ENCODE measurements at places on chromosomes 3 and 15. TPM values are rescaled to one million over a fixed set of nuclear protein-coding genes. Genes with fewer than 3 reads are reported as not detected.

Gene BTBD1
- 63.8 TPM for total RNA-seq

Gene SI
- not detected for total RNA-seq

Gene ACKR2
- total RNA-seq, result 0.77 TPM

Gene KAT2B
- 143 TPM for total RNA-seq

DNA sequence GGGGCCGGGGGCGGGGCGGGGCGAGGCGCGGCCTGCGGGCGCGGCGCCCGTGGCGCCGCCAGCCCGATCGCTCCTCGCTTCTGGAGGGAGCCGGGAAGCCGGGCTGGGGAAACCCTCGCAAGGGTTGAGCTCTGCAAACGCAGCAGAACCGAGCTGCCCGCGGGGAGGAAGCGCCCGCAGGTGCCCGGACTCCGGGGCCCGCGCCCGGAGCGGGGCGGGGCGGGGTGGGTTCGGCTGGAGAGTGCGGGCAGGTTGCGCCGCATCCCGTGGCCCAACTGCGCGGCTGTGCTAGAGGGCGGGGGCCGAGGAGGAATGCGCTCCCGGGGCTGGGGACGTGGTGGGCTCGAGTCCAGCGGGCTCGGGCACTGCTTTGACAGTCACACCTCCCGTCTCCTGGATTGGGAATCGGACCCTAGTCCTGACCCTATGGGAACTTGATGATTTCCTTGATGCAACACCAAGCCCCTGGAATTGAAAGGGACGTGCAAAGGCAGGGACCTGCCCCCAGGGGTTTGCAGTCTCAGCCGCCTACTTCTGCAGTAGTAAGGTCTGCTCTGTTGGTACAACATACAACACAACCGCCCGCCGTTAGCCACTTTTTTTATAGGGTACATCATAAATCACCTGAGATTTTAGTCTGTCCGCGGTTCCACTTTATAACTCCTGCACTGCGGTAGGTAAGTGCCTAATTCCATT lies 34.3 kb downstream of the ZBTB38 start:
- ATAC-seq, result peak; percentile 73

Gene TM4SF1
- total RNA-seq, result 0.32 TPM

DNA sequence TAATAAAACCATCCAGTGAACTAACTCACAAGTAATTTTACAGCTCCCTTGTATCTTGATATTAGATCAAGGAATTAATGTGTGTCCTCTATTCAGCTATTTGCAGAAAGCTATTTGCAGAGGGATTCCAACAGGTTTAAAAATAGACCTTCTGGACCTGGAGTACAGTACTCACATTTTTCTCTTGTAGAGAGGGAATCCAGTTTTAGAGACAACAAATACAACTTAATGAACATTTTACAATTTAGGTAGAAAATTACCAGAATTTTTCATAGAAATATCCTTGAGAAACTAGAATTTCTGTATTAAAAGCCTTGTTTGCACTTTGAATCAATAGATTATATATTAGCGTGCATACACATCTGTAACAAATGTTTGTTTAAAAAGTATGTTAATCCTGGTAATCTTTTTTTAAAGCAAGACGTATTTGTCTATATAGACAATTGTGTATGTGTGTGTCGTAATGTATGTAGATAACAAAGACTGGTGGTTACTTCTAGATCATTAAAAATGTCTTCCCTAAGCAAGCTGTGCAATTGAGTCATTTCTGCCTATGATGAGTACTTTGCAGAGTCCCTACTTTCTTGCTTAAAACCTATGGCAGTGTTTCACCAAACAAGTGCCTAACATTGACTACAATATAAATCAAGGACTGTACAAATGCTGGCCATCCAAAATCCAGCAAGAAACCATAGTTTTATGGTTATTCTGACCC lies 57.9 kb downstream of the PPP2R3A start:
- no peak for ATAC-seq

DNA sequence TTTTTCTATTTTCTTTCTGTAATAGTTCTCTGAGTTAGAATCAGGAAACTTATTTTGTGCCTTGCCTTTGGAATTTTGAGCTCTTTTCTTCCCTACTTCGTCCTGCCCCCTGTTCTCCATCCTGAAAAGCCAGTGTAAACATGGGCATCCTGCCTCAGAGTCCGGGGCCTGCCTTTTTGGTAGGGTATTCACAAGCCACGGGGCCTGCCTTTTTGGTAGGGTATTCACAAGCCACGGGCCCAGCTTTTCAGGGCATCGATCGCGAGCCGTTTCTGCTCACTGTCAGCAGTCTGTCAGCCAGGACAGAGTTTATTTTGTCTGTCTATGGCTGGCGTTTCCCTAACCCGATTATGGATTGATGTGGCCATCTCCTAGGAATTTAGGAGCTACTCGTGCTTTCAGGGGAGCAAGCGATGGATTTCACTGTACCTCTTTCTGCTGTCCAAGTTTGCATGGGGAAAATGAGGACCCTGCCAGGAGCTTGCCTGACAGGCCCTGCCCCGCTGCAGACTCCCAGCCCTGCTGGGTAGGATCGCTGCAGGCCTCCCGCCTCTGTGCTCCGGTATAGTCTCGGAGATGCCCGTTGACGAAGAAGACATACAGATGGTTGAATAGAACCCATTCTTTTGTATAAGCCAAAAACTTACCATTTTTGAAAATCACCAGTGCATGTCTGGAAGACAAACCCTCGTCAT lies 12.8 kb downstream of the SYNM start:
- ATAC-seq, result no peak

GRCh38 chr15:52093539-52094510 lies 18.8 kb downstream of the BCL2L10 start:
- ATAC-seq, result no peak

- ATAC-seq, result no peak
Measured at GRCh38 chr3:36852071-36852470, 87.7 kb upstream of the DCLK3 start.

Gene GOLGA8O
- not detected for total RNA-seq

- ATAC-seq, result peak; percentile 28
Measured at GRCh38 chr3:170352936-170353335, 4.6 kb upstream of the SKIL start.

DNA sequence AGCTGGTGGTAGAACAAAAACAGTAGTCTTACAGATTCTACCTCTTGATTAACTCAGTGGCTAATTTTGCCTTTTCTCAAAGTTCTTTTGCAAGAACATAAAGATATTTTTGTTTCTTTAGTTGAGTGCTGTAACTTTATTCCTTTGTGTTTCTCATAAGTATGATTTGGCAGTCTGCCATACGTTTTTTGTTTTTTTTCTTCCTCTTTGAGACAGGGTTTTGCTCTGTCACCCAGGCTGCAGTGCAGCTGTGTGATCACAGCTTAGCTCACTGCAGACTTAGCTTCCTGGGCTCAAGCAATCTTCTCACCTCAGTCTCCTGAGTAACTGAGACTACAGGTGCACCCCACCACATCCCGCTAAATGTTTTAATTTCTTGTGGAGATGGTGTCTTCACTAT lies 22.4 kb downstream of the B3GNT5 start:
- no peak for ATAC-seq

Gene TOP2B
- 85.9 TPM for total RNA-seq

Gene TIMP4
- total RNA-seq, result not detected

DNA sequence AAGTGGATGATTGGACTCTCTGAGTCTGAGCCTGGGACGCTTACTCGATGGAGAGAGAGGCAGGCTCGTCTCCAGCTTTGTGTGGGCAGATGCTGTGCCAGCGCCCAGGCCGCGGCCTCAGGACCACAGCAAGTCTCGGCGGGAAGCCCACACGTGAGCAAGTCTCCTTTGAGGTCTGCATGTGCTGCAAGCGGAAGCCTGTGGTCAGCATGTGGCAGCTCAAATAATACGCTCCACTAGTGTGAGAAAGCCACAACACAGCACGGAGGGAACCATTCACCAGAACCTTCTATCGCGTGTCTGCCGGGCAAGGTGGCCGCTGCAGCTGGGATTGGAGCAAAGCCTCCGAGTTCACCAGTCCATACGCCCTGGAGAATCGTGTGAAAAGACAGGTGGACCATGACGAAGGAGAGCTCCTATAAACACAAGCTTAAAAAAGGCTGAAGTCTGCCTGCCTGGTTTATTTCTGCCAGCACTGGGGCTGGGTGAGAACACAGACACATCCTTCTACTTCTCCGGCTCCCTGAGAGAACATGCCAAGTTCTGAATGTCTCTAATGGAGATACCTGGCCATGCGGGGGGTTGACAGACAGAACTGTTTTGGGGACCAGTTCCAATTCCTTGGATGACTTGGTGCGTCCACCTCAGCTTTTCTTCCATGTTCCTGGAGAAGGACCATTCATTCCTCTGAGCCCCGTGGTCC lies 82.0 kb upstream of the LRIG1 start:
- peak; percentile 56 for ATAC-seq

GRCh38 chr3:53140847-53141845 lies 10.9 kb upstream of the RFT1 start:
- peak; percentile 89 for ATAC-seq

DNA sequence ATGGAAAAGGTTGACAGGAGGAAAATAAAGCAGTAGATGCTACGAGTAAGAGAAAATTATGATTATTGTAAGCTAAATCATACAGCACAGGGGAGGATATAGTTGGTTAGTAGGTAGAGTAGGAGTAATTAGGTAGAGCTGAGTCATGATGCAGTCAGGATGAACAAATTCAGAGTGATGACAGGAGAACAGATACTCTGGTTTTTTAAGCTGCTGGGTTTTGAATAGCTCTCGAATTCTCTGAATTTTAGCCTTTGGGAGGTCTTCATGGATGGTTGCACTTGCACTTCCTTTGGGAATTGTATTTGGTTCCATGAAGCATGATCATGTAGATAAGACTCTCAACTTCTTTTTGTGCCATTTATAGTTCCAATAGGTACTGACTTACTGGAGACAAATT lies 96.2 kb downstream of the ECT2 start:
- peak; percentile 74 for ATAC-seq

DNA sequence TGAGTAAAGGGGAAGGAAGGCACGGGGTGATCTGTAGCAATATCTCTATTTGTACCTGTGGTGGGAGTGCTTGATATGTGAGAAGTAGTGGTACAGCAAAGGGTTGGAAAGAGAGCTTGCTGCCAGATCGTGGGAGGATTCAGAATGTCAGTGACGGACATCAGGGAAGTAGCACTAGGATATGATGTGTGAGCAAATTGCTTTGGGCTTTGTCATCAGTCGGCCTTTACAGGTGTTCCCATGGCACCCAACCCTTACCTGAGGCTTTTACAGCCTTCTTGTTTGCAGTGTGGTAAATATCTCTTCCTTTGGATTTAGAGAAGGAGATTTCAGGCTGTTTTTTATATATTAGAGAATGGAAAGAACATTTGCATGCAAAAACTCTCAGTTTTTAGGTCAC lies 29.8 kb downstream of the IL1RAP start:
- no peak for ATAC-seq

Gene TPRG1
- total RNA-seq, result 14.7 TPM

Gene SLC27A2
- 41.7 TPM for total RNA-seq

GRCh38 chr15:44735482-44736180 lies 697 bp upstream of the TRIM69 start:
- peak; percentile 71 for ATAC-seq

- ATAC-seq, result peak; percentile 13
Measured at GRCh38 chr15:90161950-90162361, 39.2 kb upstream of the SEMA4B start.

Data from activated T-helper 17 cell treated with anti-CD3 and anti-CD28 coated beads, Interleukin-2, amount 50 U/mL, for 72 hours (primary cell).